ENCODE measurements at places on chromosomes 5 and 9.

- no peak for DNase-seq
These were observed 9.0 kb downstream of the KIAA1958 start for GRCh38 chr9:112495614-112496013.

- DNase-seq, result no peak
These were observed 90.7 kb downstream of the ANKRD33B start for GRCh38 chr5:10654566-10654965.

DNA sequence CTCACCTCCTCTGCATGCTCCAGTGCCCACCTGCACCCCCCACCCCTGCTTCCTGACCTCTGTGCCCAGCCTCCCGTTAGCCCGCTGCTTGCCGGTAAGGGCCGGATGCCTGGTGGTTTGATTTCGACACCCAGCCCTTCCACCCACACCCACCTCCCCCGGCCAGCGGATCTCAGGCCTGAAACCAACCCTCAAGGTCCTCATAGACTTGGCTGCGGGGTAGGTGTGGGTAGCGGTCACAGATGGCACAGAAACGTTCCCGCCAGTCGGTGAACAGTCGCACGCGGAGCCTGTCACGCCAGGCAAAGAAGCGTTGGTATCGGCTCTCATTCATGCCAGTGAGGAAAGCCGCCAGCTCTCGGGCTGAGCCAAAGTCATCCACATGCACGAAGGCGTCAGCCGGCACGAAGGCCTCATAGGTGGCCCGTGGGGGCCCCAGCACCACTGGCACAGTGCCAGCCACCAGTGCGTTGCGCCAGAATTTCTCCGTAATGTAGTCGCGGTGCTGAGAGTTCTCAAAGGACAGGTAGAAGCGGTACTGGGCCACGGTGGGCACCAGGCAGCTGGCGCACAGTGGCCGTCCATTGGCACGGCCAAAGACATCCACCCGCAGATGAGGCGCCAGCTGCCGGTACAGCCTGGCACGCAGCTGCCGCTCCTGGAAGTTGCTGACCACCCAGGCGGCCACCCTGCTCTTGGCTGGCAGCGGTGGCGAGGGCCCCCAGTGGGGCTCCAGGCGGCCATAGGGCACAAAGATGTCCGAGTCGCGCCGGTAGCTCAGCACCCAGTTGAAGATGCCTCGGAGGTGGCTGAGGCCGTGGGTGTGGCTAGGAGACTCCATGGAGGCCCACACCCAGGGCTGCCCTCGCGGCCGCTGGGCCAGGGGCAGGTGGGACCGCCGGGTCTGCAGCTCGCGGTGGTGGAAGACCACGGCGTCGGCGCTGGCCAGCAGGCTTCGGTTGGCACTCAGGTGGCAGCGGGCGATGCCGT is 1.1 kb downstream of the FUT7 start:
- no peak for DNase-seq

- no peak for DNase-seq
These were observed 93.3 kb downstream of the MELK start for GRCh38 chr9:36665921-36666431.

GRCh38 chr9:97271292-97271691 is 36.2 kb upstream of the CCDC180 start:
- DNase-seq, result no peak

GRCh38 chr5:37881359-37881758 is 41.5 kb upstream of the GDNF start:
- DNase-seq, result no peak

- DNase-seq, result no peak
These were observed 693.5 kb downstream of the PTPRD start for GRCh38 chr9:9919174-9919775.

GRCh38 chr9:99103901-99104458 is 933 bp upstream of the TGFBR1 start:
- DNase-seq, result no peak

- no peak for DNase-seq
These were observed 77.5 kb downstream of the ZSWIM6 start for GRCh38 chr5:61409568-61409967.

GRCh38 chr5:598564-598890 is 13.6 kb upstream of the CEP72 start:
- DNase-seq, result no peak

GRCh38 chr9:121358751-121359150 is 11.3 kb downstream of the STOM start:
- DNase-seq, result no peak

DNA sequence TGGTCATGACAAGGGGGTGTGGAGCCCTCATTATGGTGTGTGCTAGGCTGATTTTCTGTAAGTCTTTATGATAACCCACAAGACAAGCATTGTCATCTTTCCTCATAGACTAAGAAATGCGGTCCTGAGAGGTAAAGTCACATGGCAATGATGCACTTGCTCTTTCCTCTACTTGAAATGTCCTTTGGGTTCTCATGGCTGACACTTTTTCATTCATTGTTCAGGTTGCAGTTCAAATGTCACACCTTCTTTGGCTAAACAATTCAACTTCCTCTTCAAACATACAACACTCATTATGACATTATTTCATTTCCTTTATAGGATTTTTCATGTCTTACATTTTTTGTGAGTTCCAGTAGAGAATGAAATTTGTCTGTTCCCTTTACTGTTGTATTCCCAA is 323.6 kb upstream of the PRR16 start:
- DNase-seq, result no peak

DNA sequence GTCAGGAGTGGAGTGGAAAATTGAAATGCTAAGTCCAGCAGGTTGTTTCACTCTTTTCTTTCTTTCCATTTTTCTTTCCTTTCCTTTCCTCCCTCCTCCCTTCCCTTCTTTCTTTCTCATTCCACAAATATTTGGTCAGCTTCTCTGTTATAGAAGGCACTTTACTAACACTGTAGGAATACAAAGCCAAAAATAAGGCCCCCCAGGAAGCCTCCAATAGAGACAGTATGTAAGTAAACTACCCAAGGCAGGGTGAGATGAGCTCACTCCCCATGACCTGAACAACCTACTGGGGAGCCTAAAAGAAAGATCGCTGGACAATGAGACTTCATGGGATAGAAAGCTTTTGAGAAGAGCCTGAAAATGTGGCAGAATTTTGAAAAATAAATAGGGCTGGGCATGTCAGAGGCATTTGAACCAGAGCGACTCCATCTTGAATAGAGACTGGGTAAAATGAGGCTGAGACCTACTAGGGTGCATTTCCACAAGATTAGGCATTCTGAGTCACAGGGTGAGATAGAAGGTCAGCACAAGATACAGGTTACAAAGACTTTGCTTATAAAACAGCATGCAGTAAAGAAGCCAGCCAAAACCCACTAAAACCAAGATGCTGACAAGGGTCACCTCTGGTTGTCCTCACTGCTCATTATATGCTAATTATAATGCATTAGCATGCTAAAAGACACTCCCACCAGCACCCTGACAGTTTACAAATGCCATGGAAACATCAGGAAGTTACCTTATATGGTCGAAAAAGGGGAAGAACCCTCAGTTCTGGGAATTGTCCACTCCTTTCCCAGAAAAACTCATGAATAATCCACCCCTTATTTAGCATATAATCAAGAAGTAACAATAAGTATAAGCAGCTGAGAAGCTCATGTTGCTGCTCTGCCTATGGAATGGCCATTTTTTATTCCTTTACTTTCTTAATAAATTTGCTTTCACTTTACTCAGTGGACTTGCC is 158.9 kb upstream of the EGFLAM start:
- no peak for DNase-seq

DNA sequence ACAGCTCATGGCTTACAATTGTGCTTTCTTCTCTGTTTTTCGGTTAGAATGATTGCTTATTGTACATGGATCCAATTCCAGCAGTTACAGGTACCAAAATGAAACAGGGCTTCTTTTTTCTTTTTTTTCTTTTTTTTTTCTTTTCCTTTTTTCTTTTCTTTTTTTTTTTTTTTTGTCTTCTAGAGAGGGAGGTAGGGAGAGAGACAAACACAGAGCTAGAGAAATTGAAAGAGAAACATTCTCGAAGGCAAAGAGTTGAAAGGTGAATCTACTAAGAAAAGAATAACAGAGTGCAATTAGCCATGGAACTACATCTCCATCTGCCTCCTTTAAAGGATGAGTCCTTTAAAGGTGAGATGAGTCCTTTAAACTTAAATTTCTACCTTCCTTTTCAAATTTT is 1.0 kb upstream of the EDIL3 start:
- no peak for DNase-seq

DNA sequence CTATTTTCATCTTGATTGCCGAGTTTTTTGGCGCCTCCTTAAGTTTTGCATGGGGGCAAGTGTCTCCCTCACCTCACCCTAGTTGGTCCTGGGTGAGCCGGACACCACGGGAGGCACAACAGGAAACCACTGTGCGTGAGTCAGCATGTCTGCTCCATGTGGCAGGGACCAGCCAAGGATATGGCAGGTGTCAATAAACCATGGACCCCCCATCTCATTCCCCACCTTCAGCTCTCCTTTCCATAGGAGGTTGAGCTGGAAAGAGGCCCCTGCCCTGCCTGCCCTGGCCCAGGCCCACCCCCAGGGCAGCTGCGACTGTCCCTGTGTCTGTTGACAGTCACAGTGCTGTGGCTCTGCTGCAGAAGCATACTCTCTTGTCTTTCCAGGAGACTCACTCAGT is 3.1 kb downstream of the SPACA9 start:
- no peak for DNase-seq

DNA sequence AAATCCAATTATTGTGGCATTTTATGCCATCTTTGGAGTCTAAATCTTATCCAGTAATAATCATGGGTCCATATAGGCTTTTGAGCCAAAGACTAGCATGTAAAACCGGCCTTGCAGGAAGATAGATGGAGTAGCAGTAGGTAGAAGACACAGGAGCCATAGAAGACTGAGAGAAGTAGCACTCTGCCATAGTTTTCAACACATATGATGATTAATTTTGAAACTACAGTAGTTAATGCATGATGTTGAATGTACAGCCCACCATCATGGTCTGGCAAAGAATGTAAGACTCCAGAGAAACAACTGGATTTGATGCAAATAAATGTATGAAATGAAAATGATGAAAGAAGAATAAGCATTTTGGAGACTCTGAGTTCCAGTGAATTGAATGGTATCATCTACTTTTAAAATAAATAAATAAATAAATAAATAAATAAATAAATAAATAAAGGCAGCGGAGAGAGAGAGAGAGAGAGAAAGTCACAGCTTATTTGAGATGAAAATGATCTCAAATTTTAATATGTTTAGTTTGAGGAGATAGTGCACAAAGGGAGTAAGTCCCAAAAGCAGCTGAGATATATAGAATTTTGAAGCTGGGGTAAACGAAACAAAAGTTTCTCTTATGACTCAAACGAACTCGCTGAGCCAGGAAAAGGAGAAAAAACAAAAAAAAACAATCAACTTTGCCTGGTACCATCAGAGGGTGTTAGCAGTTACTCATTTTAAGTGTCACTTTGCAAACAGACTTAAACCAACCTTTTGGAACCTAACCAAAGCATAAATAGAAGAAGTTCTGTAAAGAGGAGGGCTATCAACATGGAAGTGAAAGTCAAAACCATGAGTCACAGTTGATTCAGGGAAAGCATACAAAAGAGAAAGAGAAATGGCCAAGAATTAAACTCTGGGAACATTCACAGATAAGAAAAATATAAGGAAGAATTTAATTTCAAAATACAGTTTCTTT is 388.7 kb downstream of the CETN3 start:
- DNase-seq, result no peak

DNA sequence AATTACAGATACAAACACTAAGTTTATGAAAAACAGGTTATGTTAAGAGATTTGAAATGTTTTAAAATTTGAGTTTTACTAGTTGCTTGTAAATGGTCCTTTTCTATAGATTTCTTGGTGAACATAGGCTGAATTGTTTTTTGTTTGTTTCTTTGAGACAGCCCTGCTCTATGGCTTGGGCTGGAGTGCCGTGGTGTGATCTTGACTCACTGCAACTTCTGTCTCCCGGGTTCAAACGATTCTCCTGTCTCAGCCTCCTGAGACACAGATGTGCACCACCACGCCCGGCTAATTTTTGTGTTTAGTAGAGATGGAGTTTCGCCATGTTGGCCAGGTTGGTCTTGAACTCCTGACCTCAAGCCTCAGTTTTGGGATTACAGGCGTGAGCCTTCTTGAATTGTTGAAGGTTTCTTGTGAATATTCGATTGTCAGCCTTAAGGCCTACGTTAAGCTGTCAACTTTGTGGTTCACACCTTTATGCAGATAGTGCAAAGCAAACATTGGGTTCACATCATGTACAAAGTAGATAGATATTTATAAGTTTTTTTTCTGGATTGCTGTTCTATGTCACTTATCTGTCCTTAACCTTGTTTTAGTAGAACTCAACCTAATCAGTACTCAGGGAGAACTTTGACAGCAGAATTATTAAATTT is 26.2 kb downstream of the UHRF2 start:
- no peak for DNase-seq

- no peak for DNase-seq
These were observed 27.1 kb upstream of the PRR16 start for GRCh38 chr5:120436996-120437395.

GRCh38 chr9:131483319-131484050 is 19.2 kb upstream of the POMT1 start:
- no peak for DNase-seq

- no peak for DNase-seq
These were observed 356.2 kb downstream of the TMEM161B start for GRCh38 chr5:87912419-87912818.

- DNase-seq, result no peak
These were observed 391.3 kb downstream of the SLCO4C1 start for GRCh38 chr5:101904736-101905135.

GRCh38 chr9:138100711-138101350 is 223.2 kb downstream of the CACNA1B start:
- DNase-seq, result no peak

DNA sequence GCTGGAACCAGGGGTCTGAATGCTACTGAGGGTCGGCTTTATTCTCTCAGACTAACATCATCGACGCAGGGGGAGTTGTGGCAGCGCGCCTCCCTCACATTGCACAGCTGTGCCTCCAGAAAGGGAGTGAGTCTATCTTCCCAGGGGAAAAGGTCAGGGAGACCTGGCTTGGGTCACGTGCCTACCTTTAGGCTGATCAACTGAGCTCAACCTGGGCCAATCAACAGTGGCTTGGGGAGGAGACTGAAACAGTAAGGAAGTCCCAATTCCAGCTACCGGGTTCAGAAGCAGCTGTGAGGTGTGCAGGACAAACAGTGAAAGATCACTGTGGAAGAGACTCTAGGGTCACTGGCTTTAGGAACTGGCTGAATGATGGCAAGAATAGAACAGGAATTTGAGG is 14.3 kb downstream of the SNX30 start:
- peak; percentile 52 for DNase-seq

DNA sequence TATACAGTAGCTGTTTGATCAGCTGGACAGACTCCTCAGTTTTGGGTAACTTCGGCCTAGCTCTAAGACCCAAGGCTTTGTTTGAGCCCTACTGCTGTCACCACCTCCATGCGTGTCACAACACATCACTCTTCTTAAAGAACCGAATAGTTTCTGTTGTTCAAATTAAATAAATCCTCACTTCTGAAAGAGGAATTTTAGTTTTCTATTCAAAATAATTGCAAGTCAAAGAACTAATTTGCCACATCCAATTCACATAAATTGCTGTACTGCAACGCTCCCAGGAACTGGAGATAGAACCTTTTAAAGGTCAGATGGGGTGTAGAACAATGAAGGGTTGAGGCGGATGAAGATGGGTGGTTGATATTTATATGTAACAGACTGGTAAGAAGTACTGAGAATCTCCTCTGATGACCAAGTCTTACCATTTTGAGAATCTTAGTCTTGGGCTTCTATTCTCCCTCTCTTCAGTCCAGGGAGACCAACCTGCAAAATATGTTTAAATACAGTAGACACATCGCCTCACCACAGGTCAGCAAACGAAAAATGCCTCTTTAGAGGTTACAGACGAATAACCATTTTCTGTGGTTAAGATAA is 1.6 kb downstream of the NREP start:
- no peak for DNase-seq

- no peak for DNase-seq
These were observed 17.7 kb downstream of the C9orf40 start for GRCh38 chr9:74935008-74935407.

Measured in transverse colon (tissue), 4 donors.